Left renal pelvis (tissue), 4 donors: ENCODE measurements at places on chromosomes 6 and 20. TPM values are rescaled to one million over a fixed set of nuclear protein-coding genes. Genes with fewer than 3 reads are reported as not detected.

Gene SLC22A7
- 0.76 TPM for polyA plus RNA-seq

Gene SLC22A23
- polyA plus RNA-seq = 8.9 TPM

Gene MMP24
- polyA plus RNA-seq = 2.2 TPM

Gene RFX6
- polyA plus RNA-seq = not detected

Gene ERVFRD-1
- not detected for polyA plus RNA-seq

Gene COX4I2
- 1.6 TPM for polyA plus RNA-seq

Gene ANKRD6
- polyA plus RNA-seq = 38.6 TPM

- no peak for DNase-seq
These were observed 487.9 kb downstream of the RFPL4B start for GRCh38 chr6:112835078-112835477.

GRCh38 chr6:90095145-90095544 lies 200.9 kb downstream of the GJA10 start:
- no peak for DNase-seq

GRCh38 chr6:161636882-161637430 lies 363.1 kb upstream of the AGPAT4 start:
- no peak for DNase-seq

- DNase-seq = no peak
These were observed 7.0 kb downstream of the GRIK2 start for GRCh38 chr6:101400326-101401135.

DNA sequence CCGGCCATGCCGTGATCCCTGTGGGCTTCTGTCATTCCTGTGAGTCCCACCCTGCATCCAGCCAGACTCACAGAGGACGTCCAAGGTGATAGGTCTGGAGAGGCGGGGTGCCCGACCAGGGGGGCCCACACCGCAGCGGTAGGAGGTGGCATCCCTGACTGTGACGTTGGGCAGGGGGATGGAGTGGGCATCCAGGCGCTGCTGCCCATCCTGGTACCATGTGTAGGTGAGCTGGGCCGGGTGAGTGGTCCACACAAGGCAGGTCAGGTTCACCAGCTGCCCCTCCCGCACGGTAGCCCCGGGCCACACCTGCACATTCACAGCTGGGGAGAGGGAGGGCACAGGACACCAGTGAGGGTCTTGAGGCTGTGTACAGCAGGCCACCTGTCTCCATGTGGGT lies 11.6 kb upstream of the ADAM33 start:
- DNase-seq = no peak

GRCh38 chr20:19381947-19382346 lies 169.5 kb downstream of the SLC24A3 start:
- DNase-seq = no peak

GRCh38 chr6:161111261-161111660 lies 119.7 kb downstream of the MAP3K4 start:
- DNase-seq = no peak

DNA sequence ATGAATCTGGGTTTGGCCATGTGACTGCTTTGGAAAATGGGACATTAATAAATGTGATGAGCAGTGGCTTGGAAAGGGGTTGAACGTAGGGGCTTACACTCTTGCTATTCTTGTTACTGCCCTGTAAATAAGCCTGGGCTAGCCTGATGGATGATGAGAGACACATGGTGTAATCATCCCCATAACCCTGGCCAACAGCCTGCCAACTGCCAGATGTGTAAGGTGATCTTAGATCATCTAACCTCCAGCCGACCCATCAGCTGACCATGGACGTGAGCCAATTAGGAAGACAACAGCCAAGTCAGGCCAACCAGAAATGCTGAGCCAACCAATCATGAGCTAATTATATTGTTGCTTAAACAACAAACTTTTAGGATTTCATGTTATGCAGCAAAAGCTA lies 25.2 kb downstream of the FBXO30 start:
- DNase-seq = no peak

DNA sequence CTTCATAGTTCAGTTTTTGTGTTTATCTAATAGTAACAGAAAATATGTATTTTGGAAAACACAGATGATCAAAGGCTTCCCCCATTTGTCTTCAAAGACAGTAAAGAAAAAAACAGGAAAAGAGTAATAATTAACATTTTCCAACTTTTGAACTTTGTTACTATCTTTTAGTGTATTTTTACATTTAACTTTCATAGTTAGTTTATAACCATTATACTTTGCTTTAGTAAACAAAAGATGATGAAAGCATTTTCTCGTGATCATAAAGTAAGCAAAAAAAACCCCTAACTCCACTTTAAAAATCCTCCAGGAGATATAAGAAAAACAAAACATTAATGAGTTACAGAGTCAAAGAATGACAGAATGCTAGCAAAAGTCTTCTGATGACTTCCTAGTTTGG lies 13.6 kb upstream of the GPRC6A start:
- no peak for DNase-seq

DNA sequence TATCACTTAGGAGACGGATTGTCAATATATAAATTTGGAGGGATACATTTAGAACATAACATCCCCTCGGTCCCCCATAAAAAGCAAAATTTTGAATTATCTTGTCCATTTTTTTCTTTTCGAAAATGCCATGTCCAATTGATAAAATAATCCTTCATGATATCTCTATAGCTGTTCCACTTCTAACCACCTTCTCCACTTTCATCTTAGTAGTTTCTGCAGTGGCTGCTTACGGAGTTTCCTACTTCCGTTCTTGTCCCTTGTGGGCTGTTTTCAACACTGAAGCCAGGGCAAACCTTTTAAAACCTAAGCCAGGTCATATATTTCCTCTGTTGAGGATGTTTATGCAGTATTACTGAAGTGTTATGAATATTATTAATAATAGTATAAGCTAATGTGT lies 37.9 kb downstream of the KCNQ5 start:
- no peak for DNase-seq

DNA sequence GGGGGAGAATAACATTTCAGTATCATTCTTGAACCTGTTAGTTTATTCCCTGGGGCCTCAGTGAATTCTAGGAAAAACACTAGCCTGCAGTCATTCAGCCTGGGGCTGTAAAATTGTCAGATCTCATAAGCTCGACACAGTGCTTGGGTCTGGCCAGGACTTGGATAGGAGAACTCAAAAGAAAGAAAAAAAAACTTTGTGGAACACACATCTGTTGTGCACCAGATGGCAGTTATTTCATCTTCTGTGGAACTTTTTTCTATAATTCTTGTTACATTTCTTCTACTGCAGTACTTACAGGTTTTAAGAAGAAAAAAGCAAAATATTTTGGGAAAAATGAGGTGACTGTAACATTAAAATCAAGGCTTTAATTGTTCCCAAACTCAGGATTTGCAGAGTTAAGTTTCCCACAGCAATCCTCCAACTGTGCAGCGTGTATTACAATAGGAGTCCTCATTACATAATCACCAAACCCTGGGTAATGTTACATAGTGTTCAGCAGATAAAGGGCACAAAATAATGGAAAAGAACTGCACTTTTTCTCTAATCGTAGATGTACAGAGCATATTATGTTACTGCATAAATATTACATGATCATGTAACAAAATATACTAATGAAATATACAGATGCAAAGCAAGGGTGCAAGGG lies 531.1 kb upstream of the CITED2 start:
- DNase-seq = no peak

DNA sequence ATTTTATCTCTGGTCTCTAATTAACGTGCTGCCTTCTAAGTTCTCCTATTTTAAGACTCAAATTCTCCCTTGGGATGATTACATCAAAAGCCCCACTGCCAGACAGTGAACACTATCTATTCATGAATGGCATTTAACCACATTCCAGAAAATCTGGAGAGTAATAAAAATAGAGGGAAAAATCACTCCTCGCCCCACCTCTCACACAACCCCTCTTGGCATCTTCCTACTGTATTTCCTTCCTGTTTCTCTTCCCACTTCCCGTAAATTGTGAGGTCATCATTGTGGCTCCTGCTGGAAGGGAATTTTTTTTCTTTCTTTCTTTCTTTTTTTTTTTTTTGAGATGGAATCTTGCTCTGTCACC lies 31.5 kb downstream of the RAB44 start:
- DNase-seq = no peak

GRCh38 chr6:7440476-7440875 lies 50.9 kb downstream of the RIOK1 start:
- DNase-seq = no peak
